ENCODE measurements at places on chromosomes 2 and 18. TPM values are rescaled to one million over a fixed set of nuclear protein-coding genes. Genes with fewer than 3 reads are reported as not detected.

Gene GKN2
- not detected for total RNA-seq

Gene WDR43
- total RNA-seq, result 43.0 TPM

Gene GAL3ST2
- total RNA-seq, result 0.20 TPM

Gene UCN
- total RNA-seq, result 2.9 TPM

Gene MYOM1
- total RNA-seq, result 1.6 TPM

Gene SOX11
- total RNA-seq, result 16.6 TPM

Gene PEX13
- 60.0 TPM for total RNA-seq

Gene RPE
- 44.8 TPM for total RNA-seq

Gene UGT1A5
- total RNA-seq, result not detected

Gene NPHP1
- 1.1 TPM for total RNA-seq

Gene UPP2
- total RNA-seq, result 0.52 TPM

Gene SLC19A3
- total RNA-seq, result 21.8 TPM

Gene MAPK4
- 2.4 TPM for total RNA-seq

Gene SERPINB4
- not detected for total RNA-seq

Gene AKAIN1
- total RNA-seq, result not detected

Gene STARD6
- total RNA-seq, result not detected

Gene SLC4A5
- total RNA-seq, result 1.5 TPM

Gene GAREM2
- 4.7 TPM for total RNA-seq

Gene FAHD2A
- 29.1 TPM for total RNA-seq

Gene GPR17
- total RNA-seq, result not detected

Gene HOXD11
- total RNA-seq, result 5.7 TPM

Gene HK2
- 25.6 TPM for total RNA-seq

Gene DLGAP1
- total RNA-seq, result 3.1 TPM

Gene FZD7
- total RNA-seq, result 28.3 TPM

Gene TMEM150A
- 25.7 TPM for total RNA-seq

Gene SP140
- total RNA-seq, result 0.08 TPM

Gene C2orf80
- not detected for total RNA-seq

Gene PTCD3
- total RNA-seq, result 92.1 TPM

Gene SEPTIN2
- total RNA-seq, result 373 TPM

Gene SEMA4F
- total RNA-seq, result 6.8 TPM

Gene FNDC4
- total RNA-seq, result 15.6 TPM

Gene MARCHF4
- 0.13 TPM for total RNA-seq

Gene GREB1
- 4.0 TPM for total RNA-seq

Gene FBXO48
- total RNA-seq, result 0.83 TPM

Gene ALPP
- total RNA-seq, result 6.5 TPM

Gene VIT
- 0.33 TPM for total RNA-seq

Gene POTEJ
- total RNA-seq, result 0.76 TPM

Gene KIAA2012
- total RNA-seq, result not detected

Gene DARS1
- total RNA-seq, result 69.5 TPM

Gene CKAP2L
- total RNA-seq, result 4.3 TPM

Gene GKN1
- 0.53 TPM for total RNA-seq

Gene HOXD10
- total RNA-seq, result 11.7 TPM
